AG20443 (cell line): ENCODE measurements at places on chromosomes 5 and 9.

DNA sequence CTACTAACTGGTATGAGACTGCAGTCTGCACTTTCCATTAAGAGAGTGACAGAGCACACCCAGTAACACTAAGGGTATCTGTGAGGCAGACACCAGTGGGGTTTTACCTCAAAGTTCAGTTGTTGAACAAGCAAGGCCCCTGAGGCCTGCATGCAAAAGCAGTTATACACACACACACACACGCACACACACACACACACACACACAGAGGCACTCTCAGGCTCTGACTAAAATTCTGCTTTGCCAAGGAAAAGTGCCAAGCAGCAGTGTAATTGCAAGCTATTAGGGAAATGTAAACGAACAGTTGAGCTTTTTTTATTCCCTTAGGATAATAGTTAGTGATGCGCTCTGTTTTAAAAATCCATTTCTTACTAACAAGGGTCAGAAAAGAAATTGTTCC is 377.1 kb downstream of the SPOCK1 start:
- peak; percentile 18 for DNase-seq

GRCh38 chr5:109907731-109908130 is 218.0 kb downstream of the MAN2A1 start:
- DNase-seq: peak; percentile 58

DNA sequence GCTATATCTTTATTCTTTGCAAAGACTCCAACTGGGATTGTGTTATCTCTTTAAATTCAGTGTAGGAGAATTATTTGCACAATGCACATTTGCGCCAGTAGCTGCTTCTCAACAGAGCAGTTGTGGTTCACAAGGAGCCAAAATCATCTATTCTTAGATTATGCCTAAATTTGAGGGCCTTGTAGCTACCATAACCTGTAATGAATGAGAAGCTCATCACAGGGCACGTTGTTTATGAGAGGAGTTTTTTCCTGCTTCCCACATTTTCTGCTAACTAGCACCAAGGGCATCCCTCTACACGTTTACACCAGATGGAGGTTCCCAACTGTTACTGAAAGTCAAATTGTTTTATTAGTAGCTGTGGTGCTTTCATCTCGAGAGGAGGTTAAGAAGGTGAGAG is 322.4 kb downstream of the TMEM161B start:
- DNase-seq: no peak

GRCh38 chr9:89008055-89008743 is 16.9 kb downstream of the S1PR3 start:
- DNase-seq: no peak

DNA sequence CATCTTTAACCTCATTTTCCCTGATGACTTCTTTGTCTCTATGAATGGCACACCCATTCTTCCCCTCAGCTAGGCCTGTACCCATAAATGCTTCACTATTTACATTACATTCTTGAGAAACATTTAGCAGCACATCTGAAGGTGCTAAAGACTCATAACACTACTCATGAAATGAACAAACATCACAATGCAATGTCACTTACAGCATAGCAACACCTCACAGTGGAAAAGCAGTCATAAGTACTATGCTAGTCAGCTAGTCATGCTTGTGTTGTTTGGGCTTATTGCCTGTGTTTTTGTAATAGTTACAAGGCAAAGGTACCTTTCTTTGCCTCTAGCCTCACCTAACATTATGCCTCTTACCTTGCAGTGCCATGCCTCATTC is 228.9 kb downstream of the KIAA0825 start:
- no peak for DNase-seq

- no peak for DNase-seq
Measured at GRCh38 chr9:107647141-107647540, 157.6 kb upstream of the KLF4 start.

DNA sequence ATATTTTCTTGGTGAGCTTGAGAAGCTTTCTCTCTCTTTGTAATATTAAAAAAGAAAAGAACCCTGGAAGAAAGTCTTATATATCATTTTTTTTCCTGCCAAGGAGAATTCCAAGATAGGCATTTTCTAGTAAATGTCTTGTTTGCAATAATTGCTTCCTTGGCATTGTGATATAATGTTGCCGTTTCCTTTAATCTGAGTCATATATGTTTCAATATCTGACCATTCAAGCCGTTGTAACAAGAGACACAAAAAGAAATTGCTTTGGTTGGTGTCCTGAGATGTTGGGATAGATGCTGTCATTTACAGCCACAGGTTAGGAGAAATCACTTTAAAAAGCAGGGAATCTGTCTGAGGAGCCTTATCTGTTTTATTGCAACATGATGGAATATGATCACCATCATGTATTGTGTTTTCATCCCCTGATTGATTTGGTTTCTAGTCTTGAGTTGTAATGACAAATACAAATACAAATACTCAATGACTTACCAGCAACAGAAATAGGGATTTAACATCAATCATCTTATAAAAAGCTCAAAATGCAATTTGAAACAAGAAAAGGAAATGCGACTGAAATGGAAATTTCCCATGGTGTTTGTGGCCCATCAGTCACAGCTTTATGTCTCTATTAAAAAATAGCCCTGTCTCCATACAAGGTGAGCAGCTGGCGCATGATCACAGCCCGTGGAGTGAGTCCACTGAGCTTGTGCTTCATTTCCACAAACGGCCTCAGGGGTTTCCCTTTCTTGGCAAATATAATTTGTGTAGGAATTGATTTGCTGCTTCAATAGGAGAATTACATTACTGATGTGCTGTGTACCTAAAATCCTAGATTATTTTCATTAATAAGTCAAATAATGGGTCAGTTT is 250.1 kb upstream of the TRPC7 start:
- no peak for DNase-seq

- DNase-seq: no peak
Measured at GRCh38 chr5:141777711-141778110, 95.7 kb upstream of the ARAP3 start.

DNA sequence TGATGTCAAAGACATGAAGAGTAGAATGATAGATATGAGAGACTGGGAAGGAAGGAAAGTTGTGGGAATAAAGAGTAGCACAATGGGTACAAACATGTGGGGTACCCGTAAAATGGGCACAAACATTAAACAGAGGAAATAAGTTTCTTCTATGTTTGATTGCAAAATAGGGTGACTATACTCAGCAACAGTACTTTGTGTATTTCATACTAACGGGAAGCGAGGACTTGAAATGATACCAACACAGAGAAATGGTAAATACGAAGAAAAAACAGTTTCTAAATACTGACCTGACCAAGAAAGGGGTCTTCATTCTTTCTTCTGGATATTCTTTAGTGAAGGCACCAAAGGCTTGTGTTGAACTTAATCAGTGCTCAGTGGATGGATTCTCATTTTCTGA is 31.1 kb downstream of the ATP6V0E1 start:
- no peak for DNase-seq

- no peak for DNase-seq
Measured at GRCh38 chr5:150676578-150676977, 15.5 kb downstream of the MYOZ3 start.

DNA sequence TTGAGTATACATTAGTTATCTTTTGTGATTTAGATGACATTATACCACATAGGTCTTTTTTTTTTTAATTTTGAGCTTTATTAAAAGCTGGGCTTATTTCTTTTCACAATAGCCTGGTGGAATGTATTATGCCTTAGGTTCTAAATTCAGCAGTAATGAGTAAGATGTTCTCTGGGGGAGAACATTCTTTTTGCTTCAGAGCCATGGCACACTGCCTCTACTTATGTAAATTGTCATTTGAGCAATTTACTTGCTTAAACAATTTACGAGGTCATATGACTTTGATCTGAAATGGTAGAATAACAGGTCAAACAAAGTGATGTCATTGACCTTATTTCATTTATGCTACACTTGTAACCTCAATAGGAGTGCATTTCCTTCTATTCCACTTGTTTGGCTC is 154.2 kb downstream of the FOCAD start:
- DNase-seq: peak; percentile 21

DNA sequence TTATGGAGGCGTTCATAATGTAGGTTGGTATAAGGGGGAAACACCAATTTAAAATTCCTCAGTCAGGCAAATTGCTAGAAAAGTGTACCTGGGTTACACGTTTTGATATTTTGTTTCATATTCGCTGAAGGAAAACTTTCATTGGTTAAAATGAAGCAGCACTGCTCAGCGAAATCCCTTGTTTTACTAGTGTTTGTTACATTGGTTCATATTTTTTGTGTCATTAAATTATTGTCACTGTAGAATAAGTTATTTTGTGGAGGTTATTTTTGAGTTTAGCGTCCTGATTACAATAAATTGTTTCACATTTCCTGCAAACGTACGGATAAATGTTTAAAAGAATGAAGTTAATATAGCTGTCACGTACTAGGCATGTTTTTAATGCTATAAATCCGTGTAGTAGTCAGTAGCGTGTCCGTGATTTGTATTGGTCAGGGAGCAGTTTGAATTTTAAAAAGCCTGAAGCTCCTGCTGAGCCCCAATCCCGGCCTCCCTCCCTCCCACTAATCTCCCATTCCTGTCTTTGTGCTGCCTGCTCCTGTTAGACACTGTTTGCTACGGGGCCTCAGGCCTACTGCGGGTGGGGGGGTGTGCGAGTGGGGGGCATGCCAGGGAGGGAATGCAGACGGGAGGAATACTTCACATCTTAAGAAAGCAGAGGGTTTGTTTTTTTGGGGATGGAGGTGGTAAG is 2.0 kb downstream of the NIPBL start:
- DNase-seq: peak; percentile 54

DNA sequence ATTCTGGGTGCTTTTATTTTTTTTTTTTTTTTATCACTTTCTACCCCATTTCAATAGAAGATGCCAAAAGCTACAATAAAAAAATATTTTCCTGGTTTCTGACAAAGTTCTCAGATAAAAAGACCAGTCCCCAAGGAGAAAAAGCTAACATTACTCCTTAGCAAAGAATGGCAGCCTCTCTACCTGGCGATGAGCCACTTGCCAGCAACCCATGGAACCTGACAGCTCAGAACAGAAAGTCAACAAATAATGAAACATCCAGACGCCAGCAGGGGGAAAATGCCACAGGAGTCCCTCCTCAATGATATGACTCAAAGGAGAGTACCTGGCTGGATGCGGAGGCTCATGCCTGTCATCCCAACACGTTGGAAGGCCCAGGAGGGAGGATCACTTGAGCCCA is 123.2 kb downstream of the MYO10 start:
- DNase-seq: no peak

DNA sequence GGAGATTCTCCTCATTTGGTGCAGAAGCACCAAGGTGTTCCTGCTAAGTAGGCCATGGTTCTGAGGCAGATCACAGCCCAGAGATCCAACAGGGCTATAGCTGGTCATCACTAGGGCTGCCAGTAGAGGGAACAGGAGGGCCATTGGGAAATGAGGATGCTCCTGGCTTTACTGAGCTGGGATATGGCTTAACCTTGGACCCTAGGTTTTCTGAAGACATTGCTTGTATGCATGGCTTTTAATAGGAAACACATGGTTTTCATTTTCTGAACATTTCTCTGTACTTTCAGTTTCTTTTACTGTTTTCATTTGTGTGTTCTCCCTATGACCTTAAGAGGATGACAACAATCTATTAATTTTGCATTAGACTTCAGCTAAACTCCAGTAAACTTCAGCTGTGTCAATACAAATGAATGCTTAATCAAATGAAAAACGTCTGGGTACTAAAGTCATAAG is at the start of gene IFNW1:
Gene IFNW1, minus strand, starts transcription at position 406 of the 456 bp plus-strand sequence. Its CDS starts 262 bp downstream, at position 144.
- DNase-seq: peak; percentile 17

DNA sequence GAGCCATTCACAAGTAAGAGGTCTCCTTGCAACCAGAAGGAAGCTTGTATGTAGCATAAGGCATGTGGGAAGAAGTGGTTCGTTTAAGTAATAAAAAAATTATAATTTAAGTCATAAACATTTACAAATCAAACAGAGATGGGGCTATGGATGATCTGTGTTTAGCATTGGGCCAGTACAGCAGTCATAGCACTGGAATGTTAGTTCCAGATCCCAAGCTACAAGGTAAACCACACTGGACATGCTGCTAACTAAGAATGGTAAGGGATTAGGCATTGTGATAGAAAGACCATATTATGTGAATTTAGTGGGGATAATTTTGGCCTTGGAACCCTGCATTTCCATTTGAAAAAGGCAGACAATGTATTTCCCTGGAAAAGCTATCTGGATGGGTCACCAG is 170.4 kb upstream of the KCNN2 start:
- DNase-seq: no peak

DNA sequence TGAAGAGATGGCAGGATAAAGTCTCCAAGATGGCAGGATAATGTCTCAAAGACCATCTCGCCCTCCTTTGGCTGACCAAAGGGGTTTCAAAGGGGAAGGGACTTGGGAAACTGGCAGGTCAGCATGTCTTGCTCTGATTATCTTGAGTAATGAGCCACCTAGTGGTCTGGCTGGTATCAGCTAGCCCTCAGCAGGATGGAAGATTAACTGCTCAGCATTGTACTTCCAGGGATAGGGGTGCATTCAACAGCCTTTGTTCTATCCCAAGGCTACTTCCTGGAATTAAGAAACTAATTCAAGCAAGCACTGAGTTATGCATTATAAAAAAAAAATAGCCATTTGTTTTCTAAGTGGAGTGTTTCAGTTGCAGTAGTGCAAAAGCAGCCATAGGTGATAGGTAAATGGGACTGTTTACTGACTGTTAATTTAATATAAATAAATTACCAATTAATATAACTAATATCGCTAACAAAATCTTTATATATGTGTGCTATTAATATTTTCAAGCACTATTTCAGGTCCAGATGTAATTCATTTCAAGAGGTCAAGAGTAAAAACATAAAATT is 555.5 kb downstream of the CDH9 start:
- DNase-seq: peak; percentile 31

GRCh38 chr5:96288166-96288844 is 144.7 kb downstream of the PCSK1 start:
- DNase-seq: peak; percentile 24

DNA sequence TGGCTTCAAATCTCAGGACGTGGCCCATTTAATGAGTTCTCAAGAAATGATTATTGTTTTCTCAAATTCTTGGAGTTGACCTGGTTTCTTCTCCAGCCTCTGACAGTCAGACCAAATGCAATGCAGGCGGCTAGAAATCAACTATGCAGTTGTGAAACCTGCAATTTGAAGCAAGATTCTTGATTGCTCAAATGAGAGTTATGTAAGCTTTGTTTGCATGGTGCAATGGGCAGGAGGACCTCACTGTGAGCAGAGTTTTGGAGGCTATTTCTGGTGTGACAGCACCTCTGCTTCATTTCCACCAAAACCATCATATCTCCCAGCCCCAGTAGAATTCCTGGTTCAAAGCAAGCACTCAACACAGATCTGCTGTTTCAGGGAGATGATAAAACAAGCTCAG is 500.0 kb upstream of the KLF4 start:
- peak; percentile 71 for DNase-seq

GRCh38 chr9:90915693-90916092 is 114.1 kb downstream of the SYK start:
- DNase-seq: peak; percentile 58

DNA sequence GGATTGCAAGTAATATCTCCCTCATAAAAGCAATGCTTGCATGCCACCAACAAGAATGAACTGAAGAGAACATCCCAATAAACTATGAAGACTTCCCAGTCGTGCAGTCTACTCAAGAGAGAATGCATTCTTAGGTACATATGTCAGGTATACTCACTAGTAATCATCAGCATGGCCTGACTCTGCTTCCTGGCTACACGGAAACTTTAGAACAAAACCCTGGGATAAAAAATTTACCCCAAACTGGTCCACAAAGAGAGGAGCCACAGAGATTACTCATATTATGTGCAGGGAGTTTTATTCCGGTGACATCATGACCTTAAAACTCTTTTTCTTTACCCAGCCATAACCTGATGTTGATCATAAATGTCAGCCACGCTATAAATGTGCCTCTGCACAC is 57.5 kb upstream of the PAPPA start:
- no peak for DNase-seq

- no peak for DNase-seq
Measured at GRCh38 chr5:140403613-140404012, 2.0 kb downstream of the ANKHD1 start.

- no peak for DNase-seq
Measured at GRCh38 chr5:135153661-135154060, 119.6 kb upstream of the PITX1 start.
